ENCODE measurements at places on chromosomes 16 and 17.

- DNase-seq = no peak
Measured at GRCh38 chr17:77756846-77757560, 201.5 kb upstream of the TNRC6C start.

DNA sequence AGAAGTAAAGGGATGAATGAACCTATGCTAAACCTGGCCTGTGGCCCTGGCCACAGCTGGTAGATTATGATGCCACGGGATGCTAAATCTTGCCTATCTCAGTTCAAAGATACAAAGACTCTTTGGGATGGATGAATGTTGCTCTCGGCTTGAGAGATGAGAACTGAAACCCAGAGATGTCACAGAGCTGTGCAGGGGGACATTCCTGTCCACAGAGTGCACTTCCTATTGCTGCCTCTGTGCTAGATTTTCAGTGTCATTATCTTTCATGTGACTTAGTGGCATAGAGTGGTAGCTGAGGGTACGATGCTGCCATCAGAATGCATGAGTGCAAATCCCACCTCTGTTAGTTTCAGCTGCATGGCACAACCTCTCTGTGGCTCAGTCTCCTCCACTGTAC lies 2.3 kb upstream of the MT1M start:
- DNase-seq = no peak

GRCh38 chr17:54221499-54221898 lies 398.8 kb downstream of the KIF2B start:
- no peak for DNase-seq

DNA sequence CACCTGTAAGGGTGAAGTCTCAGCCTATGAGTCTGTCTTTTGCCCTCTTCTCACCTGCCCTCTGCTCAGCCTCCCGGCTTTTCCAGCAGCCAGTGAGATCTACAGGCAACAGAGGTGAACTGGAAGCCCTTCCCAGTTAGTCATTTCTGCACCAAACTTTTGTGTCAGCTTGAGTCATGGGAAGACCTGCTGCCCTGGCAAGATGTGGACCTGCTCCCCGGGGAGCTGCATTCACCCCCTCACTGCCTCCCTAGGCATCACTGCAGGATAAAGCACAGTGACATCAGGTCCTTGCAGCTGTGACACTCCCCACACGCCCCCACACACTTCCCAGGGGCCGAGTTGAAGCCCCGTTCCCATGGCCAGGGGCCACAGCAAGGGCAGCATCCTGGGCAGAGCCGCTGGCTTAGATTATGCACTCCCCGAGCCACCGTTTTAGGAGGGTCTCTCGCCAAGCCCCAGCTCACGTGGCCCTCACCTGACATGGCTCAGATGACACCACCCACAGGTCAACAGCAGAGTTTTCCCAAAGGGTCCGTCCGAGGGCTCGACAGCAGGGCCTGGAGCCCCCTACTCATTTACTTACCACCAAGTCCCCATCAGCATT lies 6.5 kb upstream of the ABR start:
- DNase-seq = no peak

DNA sequence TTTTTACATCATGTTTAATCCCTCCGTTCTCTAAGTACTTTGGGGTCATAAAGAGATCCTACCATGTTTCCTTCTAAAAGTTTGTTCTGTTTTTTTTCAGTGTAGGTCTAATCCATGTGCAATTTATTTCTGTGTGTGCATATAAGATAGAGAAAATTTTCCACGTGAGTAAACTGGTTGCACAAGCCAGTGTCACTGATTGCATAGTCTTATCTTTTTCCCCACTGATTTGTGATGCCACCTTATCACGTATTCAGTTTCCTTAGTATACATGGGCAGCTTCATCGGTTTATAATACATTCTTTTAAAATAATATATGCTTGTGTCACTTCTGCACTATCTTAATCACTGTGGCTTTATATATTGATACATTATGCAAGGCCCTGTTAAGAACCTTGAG lies 49.2 kb downstream of the MRTFB start:
- DNase-seq = no peak

DNA sequence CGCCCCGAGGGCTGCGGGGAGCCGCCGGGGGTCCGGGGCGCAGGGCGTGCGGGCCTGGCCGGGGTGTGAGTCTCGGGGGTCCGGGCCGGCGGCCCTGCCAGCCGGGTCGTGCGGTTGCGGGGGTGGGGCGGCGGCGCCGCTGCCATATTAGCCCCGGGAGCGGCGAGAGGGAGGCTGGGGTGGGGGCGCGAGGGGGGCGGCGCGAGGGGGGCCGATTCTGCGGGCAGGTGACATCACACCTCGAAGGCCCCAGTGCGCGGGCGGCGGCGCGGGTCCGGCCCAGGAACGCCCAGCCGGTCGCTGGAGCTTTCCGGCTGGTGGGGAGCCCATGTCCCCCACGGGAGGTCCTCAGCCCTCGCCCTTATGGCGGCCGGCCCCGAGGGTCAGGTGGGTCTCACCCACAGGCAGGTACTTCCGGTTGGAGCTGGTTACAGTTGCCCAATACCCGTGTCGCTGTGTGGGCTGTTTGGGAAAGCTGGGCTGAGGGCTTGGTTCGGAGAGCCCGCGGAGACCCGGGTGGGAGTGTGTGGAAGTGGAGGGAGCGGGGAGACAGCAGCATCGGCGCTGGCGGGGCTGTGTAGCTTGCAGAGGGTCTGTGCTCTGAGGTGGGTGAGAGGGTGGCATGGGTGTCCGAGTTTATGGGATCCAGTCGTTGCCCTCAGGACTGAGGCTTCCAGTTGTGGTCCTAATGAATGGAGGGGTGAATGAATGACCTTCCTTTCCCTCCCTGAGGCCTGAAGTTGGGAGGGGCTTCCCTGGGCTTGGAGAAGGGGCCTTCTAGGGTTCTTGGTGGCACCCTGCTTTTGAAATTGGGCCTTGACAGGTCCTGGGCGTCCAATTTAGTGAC lies 804 bp downstream of the ATP6V0C start:
- no peak for DNase-seq

GRCh38 chr17:46949291-46950174 lies 26.6 kb downstream of the GOSR2 start:
- no peak for DNase-seq
